ENCODE measurements at places on chromosomes 4 and X.

GRCh38 chr4:18630218-18631110 lies 608.9 kb upstream of the LCORL start:
- no peak for DNase-seq

DNA sequence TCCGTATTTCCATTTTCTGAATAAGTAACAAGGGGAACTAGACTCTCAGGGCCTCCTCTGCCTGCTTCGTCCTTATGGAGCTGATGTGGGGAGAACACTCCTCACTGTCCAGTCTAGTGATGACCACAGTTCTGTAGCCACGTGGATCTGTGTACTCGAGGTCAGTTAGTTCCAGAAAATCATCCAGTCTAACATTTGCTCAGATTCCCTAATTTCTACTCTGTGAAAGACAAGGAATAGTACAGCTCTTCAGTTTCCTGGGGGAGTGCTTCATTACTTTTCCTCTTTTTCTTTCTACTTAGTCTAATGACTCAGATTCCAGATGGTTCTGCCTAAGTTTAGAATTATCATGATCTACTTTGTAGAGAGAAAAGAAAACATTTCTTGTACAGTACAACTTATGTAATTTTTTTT lies 82.6 kb downstream of the SORBS2 start:
- no peak for DNase-seq

DNA sequence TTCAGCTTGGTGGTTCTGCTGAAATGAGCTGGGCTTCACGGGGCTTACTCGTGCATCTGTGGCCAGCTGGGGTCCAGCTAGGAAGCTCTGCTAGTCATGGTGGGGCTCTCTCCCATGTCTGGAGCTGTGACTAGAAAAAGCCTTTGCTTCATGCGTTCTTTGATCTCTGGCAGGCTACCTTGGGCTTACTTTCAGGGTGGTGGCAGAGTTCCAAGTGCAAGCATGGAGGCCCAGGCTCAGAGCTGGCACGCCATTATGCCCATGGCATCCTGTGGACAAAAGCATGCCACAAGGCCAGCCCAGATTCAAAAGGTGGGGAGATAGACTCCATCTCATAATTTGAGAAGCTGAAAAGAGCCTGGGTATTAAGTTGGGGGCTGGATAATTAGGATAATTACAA lies 55.4 kb upstream of the GBA3 start:
- DNase-seq, result no peak

DNA sequence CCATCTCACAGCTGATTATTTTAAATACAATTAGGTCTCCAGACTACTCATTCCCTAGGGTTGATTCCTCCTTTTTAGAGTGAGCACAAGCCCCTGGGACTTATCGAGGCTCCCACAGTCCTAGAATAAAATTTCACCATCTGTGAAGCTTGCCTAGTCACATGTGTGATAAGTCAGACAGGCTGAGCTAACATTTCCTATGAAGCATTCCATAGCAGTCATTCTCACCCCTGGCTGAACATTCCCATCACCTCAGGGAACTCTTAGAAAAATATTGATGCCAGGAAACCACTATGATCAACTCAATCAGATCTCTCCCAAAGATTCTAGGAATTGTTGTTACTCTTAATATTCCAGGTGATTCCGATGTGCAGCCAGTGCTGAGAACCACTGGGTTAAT lies 37.7 kb downstream of the ARHGEF9 start:
- no peak for DNase-seq

GRCh38 chr4:179112441-179113170 lies 1670.4 kb upstream of the AGA start:
- DNase-seq, result no peak

GRCh38 chr4:2330091-2331042 lies 68.5 kb upstream of the MXD4 start:
- DNase-seq, result no peak

GRCh38 chrX:154458116-154458953 lies at the start of gene PLXNA3:
TSS of gene PLXNA3 (plus strand) at chrX:154458281. CDS start at chrX:154460184, 1,903 bp downstream.
- DNase-seq, result no peak

GRCh38 chr4:22667332-22667940 lies 25.3 kb upstream of the GBA3 start:
- DNase-seq, result no peak

GRCh38 chr4:81503586-81503985 lies 31.9 kb upstream of the RASGEF1B start:
- DNase-seq, result no peak

DNA sequence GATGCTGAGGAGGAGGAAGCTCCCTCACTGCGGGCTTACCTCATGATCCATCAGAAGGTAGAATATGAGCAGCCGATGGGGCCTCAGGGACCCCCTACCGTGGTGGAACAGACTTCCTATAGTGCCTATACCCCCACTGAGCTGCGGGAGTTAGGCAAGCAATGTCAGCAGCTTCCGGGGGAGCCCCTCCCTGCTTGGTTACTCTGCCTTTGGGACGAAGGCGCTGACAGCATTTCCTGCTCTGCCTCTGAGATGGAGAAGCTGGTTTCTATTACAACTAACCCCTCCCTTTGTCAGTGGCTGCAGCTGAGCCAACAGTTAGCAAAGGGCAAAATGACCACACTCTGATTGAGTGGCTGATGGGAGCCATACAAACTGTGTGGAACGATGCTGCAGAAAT lies 430.7 kb downstream of the IDS start:
- no peak for DNase-seq

DNA sequence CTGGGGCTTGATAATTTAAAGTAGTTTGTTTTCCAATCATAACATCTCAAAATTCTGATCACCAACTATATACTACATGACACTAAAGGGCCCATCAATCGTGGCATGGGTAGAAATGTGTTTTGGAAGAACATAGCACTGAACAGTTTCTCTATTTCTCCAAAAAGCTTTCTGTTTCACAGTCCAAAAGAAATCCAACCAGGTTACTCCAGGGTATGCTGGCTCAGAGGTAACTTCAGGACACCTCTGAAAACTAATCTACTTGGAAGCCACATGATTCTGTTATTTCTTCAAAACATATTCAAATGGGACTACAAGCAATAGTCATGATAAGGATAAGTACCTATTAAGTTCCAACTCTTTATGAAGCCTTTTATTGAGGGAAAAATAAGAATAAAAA lies 8.3 kb downstream of the PHKA1 start:
- no peak for DNase-seq

DNA sequence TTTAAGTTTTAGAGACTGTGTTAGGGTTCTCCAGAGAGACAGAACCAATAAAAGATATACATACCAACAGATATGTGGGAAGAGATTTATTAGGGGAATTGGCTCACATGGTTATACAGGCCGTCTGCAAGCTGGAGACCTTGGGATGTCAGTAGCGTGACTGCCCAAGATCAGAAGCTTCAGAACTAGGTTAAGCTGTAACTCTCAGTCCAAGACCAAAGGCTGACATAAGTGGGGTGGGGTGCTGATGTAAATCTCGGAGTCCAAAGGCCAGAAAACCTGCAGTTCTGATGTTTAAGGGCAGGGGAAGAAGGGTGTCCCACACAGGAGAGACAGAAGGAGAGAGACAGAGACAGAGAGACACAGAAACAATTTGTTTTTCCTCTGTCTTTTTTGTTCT lies 10.5 kb downstream of the CLDN34 start:
- no peak for DNase-seq

GRCh38 chr4:121873604-121874003 lies 3.3 kb upstream of the BBS7 start:
- DNase-seq, result no peak

DNA sequence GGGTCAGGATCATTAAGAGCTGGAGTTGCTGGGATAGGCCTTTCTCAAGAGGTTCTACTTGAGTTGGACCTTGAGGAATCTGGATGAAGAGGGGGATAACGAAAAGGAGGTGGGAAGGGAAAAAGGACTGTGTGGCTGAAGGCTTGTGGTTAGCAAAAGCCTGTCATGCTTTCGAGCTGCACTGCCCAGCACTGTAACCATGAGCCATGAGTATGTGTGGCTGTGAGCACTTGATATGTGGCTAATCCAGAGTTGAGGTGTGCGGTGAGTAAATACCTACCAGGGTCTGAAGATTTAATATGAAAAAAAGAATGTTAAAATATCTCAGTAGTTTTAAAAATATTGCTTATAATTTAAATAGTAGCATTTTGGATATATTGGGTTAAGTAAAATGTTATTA lies 11.4 kb downstream of the TMEM165 start:
- no peak for DNase-seq

All from stimulated activated CD8-positive, alpha-beta memory T cell treated with anti-CD3 and anti-CD28 coated beads, Interleukin-4, amount 100 ng/mL, for 4 hours (primary cell).